Ureter (tissue), 1 donor: ENCODE measurements at places on chromosomes 5 and 9. TPM values are rescaled to one million over a fixed set of nuclear protein-coding genes. Genes with fewer than 3 reads are reported as not detected.

Gene SLC23A1
- total RNA-seq, result 0.65 TPM

Gene FBP1
- 231 TPM for total RNA-seq

Gene PDGFRB
- total RNA-seq, result 108 TPM

Gene CARD9
- total RNA-seq, result 11.5 TPM

GRCh38 chr9:99134893-99135341 lies 30.0 kb downstream of the TGFBR1 start:
- no peak for DNase-seq

GRCh38 chr9:99199938-99200539 lies 21.7 kb downstream of the ALG2 start:
- no peak for DNase-seq

- DNase-seq, result no peak
These were observed 23.3 kb downstream of the CSF2 start for GRCh38 chr5:132096904-132097303.

- DNase-seq, result no peak
These were observed 88.2 kb upstream of the FAM174A start for GRCh38 chr5:100446879-100447430.

GRCh38 chr9:79264511-79265355 lies 307.0 kb upstream of the TLE4 start:
- no peak for DNase-seq

DNA sequence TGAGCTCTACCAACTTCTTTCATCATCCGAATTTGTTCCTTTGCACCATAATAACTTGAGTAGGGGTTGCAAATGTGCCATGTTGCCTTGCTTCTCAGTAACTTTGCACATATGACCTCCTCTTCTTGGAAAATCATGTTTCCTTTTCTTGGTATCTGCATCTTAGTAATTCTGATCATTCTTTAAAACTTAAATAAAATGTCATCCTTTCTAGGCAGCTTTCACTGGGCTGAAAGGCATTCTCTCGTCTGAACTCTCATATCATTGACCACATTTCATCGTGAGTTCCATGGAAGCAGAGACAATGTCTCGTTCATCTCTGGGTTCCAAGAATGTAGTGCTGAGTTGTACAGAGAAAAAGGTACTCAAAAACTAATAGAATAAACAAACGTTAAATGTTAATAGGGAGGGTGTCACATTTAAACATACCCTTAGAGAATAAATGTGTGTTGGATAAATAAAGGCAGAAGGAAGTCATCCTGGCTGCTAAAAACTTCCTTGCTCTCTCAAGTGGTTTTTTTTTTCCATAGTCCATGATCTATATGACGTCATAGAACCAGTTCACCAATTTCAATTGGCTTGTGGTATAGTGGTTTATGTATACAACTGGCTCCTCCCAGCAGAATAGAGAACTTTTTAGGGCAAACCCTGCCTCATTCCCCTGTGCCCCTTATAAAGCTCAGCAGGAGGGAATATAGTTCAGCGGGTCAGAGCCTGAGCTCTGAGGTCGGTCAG lies 218.1 kb upstream of the TRIM32 start:
- DNase-seq, result no peak
